B cell (primary cell): ENCODE measurements at places on chromosomes 2 and 18.

DNA sequence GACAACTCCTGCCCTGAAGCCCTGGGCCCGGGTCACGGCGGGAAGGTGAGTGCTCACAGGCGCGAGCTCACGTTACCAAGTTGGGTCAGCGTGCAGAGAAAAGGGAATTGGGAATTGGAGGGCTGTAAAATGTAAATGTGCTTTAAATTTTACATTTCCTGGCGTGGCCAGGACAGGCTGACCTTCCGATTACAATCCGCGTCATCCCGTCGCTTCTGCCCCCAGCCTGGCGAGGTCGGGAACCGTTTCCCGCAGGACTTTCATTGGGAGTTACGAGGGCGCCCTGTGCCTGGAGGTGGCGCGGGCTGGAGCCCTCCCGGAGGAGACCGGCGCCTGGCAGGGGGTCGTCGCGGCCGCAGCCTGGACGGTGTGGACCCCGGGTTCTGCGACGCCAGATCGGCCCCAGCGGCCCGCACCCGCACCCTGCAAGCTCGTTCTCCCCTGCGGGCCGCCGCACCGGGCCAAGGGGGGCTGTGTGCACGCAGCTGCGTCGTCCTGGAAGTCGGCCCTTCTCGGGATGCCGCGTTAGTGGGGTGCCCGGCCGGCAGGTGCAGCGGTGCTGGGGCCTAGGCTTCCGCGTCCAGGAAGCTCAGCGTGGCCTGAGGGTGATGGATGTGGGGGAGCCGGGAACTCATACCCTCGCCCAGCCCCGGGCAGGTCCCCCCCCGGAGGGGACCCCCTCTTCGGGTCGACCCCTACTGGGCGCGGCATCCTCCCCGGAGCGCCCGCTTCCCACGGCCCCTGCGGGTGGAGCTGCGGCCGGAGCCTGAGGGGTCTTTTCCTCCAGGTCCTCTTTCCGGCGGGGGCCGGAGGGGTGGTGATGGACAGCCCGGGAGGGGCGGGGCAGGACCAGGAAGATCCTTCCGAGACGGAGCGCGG is 63.9 kb downstream of the LRRFIP1 start:
- DNase-seq = peak; percentile 59

DNA sequence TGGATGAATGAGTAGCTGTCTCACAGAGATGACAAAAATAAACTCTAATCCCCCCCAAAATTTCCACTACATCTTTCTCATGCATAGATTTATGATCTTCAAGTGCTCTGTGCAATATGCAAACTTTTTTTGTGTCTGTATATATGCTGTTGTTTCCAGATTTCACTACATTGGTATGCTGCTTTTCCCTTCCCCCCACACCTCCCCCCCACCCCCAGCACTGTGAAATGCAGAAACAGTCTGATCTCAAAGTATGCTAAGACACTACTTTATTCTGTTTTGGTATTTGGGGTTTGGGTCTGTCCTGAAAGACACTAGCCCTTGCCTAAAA is 524 bp upstream of the KLHL14 start:
- peak; percentile 62 for DNase-seq

- DNase-seq = no peak
Measured at GRCh38 chr2:219656526-219656925, 29.1 kb downstream of the SLC4A3 start.

DNA sequence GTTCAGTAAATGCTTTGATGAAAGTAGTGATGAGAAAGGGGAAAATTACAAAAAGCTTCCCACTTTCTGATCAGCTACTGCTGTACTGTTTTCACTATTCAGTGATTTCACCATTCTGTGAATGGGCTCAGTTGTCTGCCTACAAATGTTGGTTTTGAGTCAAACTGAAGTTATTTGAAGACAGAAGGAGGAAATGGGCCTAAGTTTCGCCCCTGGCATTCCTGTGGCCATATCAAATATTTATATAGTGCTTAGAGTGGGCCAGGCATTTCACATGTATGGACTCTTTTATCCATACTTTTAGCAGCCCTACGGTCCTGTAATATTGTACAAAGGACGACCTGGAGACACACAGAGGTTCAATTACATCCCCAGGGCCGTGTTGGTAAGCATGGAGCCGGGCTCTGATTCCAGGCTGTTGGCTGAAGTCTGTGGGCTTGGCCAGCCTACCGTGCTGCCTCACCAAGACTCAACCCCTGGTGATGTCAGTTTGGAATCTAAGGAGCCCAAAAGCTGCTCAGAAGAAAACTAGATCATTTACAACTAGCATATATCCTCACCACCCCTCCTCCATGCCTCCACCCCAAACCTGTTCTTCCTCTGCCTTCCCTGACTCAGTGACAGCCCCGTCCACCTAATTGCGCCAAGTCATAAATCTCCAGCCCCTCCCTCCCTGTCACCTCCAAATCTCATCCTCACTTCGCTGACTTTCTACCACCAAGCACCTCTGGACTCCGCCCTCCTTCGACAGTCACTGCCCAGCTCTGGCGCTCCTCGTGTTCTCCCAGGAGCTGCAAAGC is 10.1 kb upstream of the GRHL1 start:
- DNase-seq = no peak

DNA sequence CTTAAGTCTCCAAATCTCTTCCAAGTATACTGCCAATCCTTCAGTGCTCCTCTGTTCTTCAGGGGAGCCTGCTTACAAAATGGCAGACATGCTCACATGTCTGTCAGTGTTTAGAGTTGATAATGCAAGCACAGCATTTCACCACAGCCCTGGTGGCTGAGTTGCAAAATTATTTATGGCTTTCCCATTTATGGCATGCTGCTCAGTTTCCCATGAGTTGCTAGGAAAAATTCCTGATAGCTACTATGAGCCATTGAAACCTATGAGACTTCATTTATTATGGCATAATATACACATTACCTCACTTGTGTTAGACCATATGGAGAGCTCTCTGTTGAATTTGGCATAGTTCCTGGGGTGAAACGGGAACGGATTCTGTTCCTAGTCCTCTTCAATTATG is 448.7 kb upstream of the TCF4 start:
- DNase-seq = no peak

DNA sequence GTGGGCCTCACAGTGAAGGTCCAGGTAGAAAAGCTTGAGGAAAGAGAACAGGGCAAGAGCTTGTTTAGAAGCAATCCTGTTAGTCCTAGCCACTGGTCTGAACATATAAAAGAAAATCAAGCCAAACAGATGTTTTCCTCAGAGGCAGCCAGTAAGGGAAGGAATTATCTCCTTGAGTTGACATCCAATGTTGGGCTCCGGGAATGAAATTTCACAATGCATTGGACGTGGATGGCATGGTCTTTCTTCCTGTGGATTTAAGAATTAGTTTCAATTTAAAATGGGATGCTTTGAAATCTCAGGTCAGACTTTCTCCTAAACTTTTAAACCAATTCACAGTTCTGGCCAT is 92.1 kb downstream of the ACKR3 start:
- DNase-seq = no peak

GRCh38 chr2:174600349-174600748 is 2.7 kb upstream of the WIPF1 start:
- peak; percentile 86 for DNase-seq

- no peak for DNase-seq
Measured at GRCh38 chr2:218964041-218964771, 4.7 kb downstream of the CDK5R2 start.

GRCh38 chr2:189579585-189580186 is 900 bp downstream of the SLC40A1 start:
- DNase-seq = no peak

GRCh38 chr2:159118115-159118858 is 149.8 kb downstream of the TANC1 start:
- DNase-seq = peak; percentile 79

- no peak for DNase-seq
Measured at GRCh38 chr2:13666582-13667414, 950.1 kb downstream of the TRIB2 start.

DNA sequence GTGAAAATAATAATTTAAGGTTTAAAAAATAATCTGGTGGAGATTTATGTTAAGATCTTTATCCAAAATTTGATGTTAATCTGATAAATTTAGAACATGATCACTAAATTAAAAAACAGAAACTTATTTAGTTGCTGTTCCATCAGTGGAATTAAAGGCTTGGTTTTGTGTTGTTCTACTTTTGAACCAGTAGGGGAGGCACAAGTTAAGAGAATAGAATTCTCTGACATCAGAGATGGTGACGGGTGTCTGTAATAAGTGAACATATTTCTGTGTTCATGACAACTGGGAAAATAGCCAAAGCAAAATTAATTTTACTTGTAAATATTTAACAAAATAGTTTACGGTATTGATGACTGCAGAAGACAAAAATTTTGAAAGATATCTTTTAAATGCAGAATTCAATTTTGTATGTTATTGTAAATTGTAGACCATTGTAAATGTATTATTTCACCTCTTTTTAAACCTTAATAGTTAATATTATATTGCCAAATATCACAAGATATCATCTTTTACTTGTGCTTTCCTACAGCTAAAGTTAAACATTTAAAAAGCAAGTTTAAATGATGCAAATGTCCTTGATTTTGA is 106.0 kb downstream of the UBR3 start:
- DNase-seq = peak; percentile 19

- DNase-seq = no peak
Measured at GRCh38 chr18:76205906-76206305, 289.1 kb downstream of the ZNF516 start.
